ENCODE measurements at places on chromosomes 6 and 20.

DNA sequence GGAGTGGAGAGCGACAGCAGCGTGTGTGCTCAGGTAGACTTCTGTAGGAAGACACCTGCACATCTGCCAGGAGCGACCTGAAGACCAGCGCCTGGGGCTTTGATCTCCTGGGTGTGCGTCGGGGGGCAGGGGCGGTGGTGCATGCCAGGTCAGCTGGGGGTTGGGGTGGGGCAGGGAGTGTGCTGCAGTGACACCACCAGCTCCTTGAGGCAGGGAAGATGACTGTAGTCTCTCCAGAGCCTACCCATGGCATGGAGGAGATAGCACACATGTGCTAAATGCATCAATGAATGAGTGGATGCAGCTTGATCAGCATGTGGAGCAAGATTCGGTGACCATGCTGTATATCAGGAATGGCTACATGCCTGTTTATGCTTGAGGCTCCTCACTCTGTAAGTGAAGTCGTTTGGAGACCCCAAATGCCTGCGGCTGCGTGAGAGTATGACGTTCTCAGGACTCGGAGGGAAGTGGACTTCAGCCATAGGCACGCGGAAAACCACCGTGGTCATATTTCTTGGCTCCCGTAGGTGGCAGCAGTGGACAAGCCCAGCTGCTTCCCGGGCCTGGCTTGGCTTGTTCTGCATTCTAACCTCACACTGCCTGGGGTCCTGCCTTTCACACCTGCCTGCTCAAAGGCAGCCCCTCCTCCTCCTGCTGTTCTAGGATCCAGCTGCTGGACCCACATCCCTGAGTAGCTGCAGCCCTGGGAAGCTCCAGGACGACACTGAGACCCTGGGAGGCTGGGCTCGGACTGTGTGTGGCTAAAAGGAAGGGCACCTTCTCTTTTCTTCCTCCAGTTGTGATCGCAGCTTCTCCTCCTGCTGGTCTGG is 39.4 kb upstream of the KCNK16 start:
- peak; percentile 80 for DNase-seq

DNA sequence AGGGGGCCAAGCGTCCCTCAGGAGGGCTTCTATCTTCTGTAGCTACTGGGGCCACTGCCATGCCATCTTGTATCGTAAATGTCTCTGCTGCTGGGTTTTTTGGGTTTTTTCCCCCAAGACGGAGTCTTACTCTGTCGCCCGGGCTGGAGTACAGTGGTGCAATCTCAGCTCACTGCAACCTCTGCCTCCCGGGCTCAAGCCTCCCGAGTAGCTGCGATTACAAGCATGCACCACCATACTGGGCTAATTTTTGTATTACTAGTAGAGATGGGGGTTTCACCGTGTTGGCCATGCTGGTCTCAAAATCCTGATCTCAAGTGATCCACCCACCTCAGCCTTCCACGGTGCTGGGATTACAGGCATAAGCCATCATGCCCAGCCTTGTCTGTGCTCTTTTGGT is 111.3 kb upstream of the LOC128125822 start:
- DNase-seq: no peak

GRCh38 chr6:140178520-140178919 is 804.1 kb upstream of the CITED2 start:
- no peak for DNase-seq

DNA sequence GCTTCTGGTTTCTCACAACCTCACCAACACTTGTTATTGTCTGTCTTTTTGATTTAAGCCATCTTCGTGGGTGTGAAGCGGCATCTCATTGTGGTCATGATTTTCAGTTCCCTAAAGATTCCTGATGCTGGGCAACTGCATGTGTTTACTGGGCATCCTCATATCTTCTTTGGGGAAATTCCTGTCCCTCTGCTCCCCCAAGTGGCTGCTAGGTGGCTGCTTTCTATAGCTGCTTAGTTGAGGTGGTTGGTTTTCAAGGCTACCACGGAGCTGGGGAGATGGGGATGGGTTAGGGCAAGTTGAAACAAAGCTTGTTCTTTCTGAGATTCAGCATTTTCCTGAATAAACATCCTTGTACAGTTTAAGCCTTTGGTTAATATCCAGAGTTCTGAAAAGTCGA is 403.9 kb upstream of the SULF2 start:
- DNase-seq: no peak

DNA sequence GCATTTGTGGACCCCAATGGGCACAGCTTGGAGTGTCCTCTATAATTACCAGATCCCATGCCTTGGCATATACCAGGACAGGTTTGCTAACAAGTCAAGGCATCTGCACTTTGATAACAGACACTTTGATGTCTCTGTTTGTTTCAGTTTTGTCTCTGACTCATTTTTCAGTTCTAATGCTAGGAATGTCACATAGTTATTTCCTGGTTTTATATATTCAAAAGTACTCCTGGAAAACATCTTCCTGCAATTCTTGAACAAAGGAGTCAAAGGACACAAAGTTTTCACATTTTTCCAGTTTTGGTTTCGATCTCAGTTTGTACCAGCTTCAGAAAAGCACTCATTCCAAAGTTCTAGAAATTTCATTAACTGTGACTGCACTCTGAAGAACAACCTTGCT is 188.1 kb downstream of the FOXC1 start:
- no peak for DNase-seq

DNA sequence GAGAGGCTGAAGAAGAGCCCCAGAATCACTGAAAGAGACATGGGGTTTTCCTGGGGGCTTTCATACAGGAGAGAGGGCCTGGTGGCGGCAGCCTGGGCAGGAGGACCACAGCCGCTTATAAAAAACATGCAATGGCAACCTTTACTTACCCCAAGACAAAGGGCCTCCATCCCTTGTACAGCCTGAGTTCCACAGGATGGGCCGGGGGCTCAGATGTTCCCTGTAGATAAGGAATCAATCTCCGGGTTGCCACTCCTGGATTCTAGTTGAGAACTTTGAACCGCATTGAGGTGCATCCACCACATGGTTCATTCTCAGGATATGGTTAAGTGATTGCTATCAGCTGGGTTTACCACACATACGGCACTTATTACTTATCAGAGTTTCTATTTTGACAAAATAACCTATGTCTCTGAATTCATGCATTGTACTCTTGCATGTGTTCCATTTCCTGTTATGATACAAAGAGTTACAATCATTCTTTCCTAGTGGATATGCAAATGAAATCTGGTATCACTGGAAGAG is 677.6 kb downstream of the KIF16B start:
- DNase-seq: no peak

GRCh38 chr20:21269772-21270171 is 33.4 kb upstream of the XRN2 start:
- no peak for DNase-seq

DNA sequence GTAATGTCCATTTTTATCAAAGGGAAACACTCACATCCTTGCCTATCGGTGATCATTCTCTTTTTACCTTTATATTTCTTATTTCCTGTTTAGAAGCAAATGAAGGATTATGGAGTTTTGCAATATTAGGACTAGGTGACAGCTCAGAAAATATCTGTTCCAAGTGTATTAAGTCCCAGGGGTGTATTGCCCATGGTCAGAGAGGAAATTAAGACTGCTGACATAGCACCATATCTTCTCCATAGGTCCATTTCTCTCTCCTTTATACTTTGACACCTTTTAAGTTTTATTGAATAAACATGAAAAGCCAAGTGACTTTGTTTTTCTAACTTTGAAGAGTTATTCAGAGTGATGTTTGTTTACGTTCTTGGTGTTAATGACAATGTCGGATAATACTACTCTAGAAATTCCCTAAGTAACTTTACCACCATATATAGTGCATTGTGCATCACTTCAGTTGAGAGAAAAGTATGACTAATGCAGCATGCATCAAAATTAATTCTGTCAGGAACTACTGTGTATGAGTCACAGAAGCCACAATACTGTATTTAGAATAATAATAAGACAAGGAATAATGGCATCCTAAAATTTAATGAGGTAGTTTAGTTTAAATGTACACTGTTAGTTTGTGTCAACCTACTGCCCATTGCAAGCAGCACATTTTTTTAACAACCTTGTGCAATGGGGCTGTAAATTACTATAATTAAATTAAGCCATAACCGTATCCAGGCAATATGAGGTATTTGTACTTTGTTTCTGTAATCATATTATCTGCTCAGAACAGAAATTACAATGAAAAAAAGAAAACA is 474.4 kb upstream of the RNF217 start:
- DNase-seq: no peak

- DNase-seq: no peak
These were observed 59.6 kb downstream of the ANKRD60 start for GRCh38 chr20:58168843-58169242.

- no peak for DNase-seq
These were observed 1303.8 kb upstream of the ADGRB3 start for GRCh38 chr6:67331304-67331703.

DNA sequence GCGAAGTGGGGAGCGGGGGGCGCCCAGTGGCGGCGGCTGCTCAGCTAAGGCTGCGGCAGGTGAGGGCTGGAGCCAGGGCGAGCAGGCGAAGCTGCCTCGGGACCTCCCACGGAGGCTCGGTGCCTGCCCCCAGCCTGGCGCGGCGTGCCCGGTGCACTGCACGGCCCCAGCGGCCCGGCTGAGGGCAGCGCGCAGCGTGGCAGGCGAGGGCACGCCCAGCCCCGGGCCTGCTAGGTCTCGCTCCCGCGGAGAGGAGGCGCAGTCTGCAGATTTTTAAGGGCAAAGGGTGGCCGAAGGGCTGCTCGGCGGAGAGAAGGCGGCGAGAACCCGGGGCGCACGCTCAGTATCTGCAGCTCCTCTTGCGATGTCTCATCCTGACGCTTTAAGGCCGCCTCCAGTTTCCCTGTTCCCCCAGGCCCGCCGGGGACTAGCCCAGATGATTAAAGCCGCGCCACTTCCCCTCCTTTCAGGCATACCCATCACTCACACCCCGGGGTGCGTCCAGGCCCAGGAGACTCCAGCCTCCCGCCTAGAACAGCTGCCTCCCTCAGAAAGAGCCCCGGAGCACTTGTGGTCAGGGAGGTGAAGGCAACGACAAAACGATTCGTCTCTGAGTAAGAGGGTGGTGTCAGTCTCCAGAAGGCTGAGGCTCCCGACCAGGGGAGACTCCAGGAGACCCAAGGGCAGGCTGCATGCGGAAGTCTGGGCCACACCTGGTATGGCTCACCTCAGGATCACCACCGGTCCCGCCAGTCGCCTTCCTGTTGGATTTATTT is at the start of gene FERMT1:
FERMT1 (minus strand) TSS at position 158 of the 776 bp plus-strand sequence. CDS start 3,476 bp downstream, outside the sequence.
- peak; percentile 42 for DNase-seq

DNA sequence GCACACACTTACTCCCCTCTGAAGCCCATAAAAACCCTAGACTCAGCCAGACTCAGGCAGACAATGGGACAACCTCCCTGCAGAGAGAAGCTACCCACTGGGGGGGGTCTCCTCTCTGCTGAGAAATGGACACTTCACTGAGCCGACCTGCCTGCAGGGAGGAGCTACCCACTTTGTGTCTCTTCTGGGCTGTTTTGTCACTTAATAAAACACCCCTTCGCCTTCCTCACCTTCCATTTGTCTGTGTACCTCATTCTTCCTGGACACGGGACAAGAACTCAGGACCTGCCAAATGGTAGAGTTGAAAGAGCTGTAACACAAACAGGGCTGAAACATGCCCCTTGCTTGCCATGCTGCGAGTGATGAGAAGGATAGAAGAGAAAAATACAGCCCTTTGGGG is 151.7 kb upstream of the HDDC2 start:
- no peak for DNase-seq

DNA sequence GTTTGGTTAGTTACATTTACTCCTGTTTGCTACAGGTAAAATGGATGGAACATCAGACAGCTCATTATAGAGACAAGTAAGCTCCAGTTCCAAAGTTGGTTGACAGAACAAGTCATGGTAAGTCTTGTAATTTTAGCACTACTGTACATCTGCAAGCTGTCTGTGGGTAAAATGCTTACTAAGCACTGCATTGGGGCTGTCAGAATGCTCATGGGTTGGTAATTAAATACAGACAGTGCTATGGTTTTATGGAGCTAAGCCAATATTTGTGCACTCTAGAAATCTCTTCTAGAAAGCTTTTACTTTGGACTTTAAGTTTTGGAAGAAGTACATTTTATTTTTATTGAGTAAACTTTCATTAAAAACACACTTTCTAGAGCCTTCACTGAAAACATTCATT is 419.2 kb upstream of the MMS22L start:
- DNase-seq: no peak

DNA sequence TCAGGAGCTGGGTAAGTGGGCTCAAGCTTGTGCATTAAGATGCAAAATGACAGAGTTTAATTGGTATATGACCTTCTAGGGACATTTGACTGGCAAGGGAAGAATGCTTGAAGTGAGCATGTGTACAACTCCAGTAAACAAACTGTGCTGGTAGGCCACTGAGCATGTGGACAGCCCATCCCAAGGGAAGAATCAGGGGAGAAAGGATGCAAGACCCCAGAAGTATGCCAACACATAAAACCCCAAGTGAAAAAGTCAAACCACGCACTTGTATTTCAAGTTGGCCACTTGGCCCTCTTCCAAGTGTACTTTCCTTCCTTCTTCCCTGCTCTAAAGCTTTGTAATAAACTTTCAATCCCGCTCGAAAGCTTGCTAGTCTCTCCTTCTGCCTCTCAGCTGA is 10.4 kb upstream of the THBD start:
- DNase-seq: no peak

DNA sequence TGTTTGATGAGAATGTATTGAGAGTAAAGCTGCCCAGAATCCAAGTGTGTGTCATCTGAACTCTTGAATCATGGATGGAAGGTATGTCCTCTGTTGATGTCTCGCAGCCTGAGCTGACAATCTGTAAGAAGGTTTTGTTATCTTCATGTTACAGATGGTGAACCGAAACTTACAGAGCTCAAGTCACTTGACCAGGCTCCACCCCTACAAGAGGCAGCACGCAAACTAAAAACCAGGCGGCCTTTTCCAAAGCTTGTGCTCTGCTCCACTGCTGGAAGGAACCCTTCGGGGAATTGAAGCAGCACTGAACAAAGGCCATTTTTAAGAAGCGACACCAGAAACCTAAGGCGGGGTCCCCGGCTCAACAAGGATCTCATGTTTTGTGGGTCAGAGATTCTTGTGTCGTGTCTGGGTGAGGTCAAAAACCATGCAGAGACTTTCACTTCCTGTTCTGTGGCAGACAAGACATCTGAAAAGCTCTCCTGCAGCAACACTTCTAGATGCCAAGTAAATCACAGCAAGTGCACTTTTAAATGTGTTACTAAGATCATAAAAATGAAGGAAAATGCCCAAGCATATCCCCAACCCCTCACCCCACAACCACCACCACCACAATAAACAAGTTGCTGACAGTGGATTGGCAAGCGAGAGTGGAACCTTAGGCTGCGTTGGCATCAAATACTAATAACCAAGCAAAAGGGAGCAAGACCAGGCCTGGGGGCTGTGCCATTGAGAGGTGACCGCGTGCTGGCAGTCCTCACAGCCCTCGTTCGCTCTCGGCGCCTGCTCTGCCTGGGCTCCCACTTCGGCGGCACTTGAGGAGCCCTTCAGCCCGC is 27.3 kb downstream of the NQO2 start:
- DNase-seq: no peak

Data from hypothalamus (tissue), 51 donors.